ENCODE measurements at places on chromosomes 5 and 9.

GRCh38 chr5:37859805-37860204 is 20.0 kb upstream of the GDNF start:
- DNase-seq = no peak

- no peak for DNase-seq
Observed at GRCh38 chr5:95812074-95812471, 10.5 kb downstream of the GLRX start.

DNA sequence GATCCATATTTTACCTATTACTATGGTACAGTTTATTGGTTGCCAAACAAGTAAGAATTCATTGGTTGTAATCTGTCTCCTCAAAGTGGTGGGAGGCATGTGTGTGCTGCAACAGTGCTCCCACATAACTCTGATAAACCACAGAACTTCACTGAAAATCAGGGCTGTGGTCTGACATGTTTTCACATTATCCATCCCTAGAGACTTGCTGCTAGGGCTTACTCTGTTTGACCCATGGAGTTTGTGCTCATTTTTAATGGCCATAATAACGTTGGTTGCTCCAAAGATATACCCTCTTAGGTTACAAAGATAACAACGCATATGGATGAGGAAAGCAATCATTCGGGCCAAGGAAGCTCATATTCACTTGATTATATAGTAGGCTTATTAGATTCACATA is 37.0 kb downstream of the HACD4 start:
- DNase-seq = no peak

- DNase-seq = peak; percentile 23
Observed at GRCh38 chr9:94144394-94144793, 60.1 kb downstream of the PTPDC1 start.

- DNase-seq = no peak
Observed at GRCh38 chr9:109454041-109454440, 44.1 kb downstream of the PTPN3 start.

GRCh38 chr5:367358-368130 is 46.0 kb downstream of the AHRR start:
- no peak for DNase-seq

DNA sequence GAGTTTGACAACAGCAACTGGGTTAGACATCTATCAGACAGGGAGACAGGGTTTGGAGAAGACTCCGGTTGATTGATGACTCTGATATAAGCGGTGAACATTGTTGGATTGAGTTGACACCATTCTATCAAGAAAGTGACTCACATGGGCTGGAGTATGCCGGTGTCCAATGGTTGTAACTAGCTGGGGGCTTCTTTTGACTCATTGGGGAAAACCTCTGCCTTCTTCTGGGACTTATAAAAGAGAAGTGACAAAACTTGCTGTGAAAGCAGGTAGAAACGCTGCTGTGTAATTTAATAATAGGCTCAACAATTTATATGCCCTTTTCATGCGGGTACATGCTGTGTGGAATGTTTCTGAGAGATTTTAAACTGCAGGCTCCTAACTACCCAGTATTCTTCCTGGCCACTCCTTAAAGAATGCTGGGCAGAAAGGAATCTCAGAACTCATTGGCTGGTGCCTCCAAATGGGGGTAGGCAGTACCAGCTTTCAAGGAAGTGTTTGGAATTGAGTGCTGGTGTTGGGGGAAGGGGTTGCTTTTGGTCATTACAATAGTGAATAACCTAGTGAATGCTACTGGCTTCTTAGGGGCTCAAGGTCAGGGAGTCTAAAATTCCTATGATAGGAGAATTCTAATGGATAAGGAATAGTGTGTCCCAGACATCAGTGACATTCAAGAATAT is 43.9 kb downstream of the FYB1 start:
- DNase-seq = no peak

- DNase-seq = no peak
Observed at GRCh38 chr5:150481708-150481965, 26.3 kb upstream of the NDST1 start.

- no peak for DNase-seq
Observed at GRCh38 chr5:3320317-3320875, 275.2 kb upstream of the IRX1 start.
